ENCODE measurements at places on chromosomes 7 and 10. TPM values are rescaled to one million over a fixed set of nuclear protein-coding genes. Genes with fewer than 3 reads are reported as not detected.

KCP gene
- total RNA-seq: 0.40 TPM

VAX1 gene
- not detected for total RNA-seq

SPACDR gene
- total RNA-seq: 0.41 TPM

GSTK1 gene
- total RNA-seq: 96.5 TPM

Data from activated T-cell treated with anti-CD3 and anti-CD28 coated beads, Interleukin-2, amount 50 U/mL, for 4 hours (primary cell).